Activated T-helper 2 cell treated with anti-CD3 and anti-CD28 coated beads, Interferon-gamma antibody, Interleukin-2, Interleukin-4, amounts not matched to agents 10 μg/mL and 5 μg/mL and 100 μg/mL, durations not matched to agents 14 hours and 24 hours and 36 hours (primary cell): ENCODE measurements at places on chromosomes 5 and 9. TPM values are rescaled to one million over a fixed set of nuclear protein-coding genes. Genes with fewer than 3 reads are reported as not detected.

Gene FLT4
- total RNA-seq, result 1.1 and 1.7 TPM in 2 replicates

Gene PRDM9
- total RNA-seq, result not detected in 2 replicates

Gene APBA1
- 0.98 and 0.99 TPM in 2 replicates for total RNA-seq

Gene NADK2
- 17.8 and 19.4 TPM in 2 replicates for total RNA-seq

Gene SEMA5A
- 0.27 and 0.62 TPM in 2 replicates for total RNA-seq

DNA sequence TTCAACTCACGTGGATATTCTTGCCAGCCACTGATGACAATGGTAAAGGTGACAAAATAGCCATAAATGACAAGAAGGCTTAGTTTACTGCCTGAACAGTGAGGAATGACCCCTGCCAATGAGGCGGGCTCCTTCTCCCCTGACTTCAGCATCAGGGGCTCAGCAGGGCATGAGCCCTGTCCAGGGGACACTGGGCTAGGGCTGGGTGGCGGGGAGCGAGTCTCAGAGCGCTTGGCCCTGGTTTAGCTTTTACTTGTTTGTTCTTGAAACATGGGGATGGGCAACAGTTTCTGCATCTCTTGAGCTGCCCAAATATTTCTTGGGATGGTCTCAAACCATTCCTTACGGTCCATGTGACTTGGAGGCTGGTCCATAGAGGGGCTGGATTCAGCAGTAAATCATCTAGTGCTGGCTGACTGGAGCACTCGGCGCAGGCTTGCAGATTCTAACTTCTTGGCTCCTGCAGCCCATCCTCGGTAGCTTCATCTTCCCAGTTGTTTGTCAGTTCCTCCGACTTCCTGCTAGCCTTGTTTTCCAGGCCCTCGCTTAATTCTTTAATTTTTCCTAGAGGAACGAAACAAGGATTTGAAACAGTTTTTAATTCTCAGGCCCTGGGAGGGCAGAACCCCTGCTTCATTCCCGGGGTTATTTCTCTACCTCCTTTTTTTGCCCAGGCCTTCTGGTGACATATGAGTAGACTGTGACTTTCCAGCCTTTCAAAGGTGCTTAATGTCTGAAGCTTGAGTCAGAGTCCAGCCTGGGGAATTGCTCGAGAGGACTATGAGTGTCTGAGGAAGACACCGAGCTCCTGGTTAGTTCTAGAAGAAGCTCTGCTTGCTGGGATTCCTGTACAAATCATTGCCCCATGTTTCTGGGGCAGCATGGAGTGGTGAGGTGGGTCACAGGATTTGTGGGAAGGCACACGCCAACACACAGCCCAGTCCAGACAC, 4.5 kb upstream of the HMCN2 start:
- no peaks in the 10 kb centered on the region for H3K4me1 ChIP-seq
- DNase-seq, result no peak
- no peaks in the 10 kb centered on the region for H3K36me3 ChIP-seq
- H3K27me3 ChIP-seq, result peaks cover 46% of the 10 kb centered on the region
- no peak overlapping the region for H3K4me3 ChIP-seq
- no peak overlapping the region for H3K27ac ChIP-seq

Gene NFIB
- 0.02 TPM in 1 of 2 replicates, not detected in the other for total RNA-seq

- no peaks in the 10 kb centered on the region for H3K36me3 ChIP-seq
- H3K27ac ChIP-seq, result no peak overlapping the region
- peaks cover 1% of the 10 kb centered on the region for H3K27me3 ChIP-seq
- H3K4me1 ChIP-seq, result no peaks in the 10 kb centered on the region
These were observed 20.0 kb upstream of the MYOT start for GRCh38 chr5:137847687-137848086.

DNA sequence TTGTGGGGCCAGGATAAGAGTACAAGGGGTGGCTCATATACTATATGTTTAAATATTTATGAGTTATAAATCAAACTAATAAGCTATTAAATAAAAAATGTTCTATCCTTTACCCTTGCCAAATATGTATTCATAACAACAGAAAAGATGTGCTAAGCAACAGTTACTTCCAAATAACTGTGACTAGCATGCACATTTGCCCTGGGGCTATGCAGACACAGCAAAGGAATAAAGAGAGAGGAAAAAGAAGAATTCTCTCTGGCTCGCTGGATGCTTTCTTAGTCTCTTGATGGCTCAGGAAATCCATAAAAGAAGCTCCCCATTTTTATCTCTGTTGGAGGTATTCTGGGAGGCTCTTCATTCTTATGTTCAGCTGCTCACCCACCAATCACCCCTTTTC, 182.4 kb upstream of the ATP10B start:
- no peaks in the 10 kb centered on the region for H3K27me3 ChIP-seq
- H3K36me3 ChIP-seq, result no peaks in the 10 kb centered on the region
- H3K4me3 ChIP-seq, result no peak overlapping the region
- H3K27ac ChIP-seq, result no peak overlapping the region

Gene PCDHGA2
- 0.09 and 0.11 TPM in 2 replicates for total RNA-seq

DNA sequence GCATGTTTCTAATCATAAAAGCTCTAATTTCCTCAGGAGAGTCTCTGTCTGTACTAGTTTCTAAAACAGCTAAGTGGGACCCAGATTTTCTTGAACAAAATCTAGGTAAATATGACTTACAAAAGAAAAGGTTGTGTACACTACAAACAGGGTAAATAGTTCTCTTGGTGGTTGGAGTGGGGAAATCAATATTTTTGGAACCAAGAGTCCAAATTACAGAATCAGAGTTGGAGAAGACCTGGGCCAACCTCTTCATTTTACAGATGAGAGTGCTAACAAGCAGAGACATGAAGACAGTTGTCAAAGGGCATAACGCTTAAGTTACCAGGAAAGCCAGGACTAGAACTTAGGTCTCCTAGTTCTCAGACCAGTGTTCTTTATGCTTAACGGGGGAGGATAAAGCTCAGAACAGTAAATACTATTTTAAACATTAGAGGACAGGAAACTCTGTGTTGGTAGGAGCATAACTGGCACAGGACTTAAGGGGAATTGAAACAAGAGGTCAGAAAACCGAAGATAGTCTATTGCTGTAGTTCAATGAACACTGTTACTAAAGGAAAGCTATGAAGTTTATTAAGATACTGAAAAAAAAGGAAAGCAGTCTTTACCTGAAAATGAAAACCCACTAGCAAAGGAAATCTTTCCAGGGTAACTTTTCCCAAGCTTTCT, 9.3 kb upstream of the GOLGA1 start:
- no peaks in the 10 kb centered on the region for H3K4me1 ChIP-seq
- no peak overlapping the region for H3K27ac ChIP-seq

- H3K36me3 ChIP-seq, result no peaks in the 10 kb centered on the region
- no peaks in the 10 kb centered on the region for H3K27me3 ChIP-seq
These were observed 110.1 kb downstream of the MARCHF3 start for GRCh38 chr5:126920291-126920690.

Gene ARID3C
- total RNA-seq, result 0.14 and 0.21 TPM in 2 replicates

DNA sequence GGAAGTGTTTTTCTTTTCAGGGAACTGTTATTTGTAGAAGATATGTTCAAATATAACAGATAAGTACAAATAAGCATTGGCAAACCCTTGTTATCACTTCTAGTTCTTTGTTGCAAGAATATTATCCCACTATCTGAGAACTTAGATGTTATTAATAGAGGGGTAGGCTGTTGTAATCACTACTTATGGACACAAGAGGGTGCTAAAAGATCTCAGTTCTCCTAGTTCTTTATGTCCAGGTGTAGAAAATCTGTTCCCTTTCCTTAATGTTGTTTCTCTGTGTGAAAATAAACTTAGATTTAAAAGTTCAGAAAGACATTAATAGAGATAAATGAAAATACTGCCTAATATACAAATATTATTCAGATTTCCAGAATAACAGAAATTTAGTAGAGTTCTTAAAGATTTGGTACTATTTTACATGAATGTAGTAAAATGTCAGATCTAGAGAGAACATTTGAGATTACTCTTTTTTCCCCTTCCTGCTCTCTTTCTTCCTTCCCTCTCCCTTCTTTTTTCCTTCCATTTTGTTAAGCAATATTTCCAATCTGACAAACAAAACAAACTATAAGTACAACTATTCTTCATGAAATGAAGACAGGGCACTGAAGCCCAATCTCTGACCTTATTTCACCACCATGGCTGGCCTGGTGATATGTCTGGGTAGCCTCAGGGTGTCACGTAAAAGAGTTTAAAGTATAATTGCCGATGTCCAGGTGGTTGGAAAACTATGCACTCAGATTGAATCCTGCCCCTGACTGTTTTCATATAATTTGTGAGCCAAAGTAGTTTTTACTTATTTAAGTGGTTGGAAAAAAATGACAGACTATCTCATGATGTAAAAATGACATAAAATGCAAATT, 43.6 kb upstream of the C5orf46 start:
- H3K36me3 ChIP-seq, result no peaks in the 10 kb centered on the region
- no peak for DNase-seq
- no peaks in the 10 kb centered on the region for H3K27me3 ChIP-seq
- no peaks in the 10 kb centered on the region for H3K4me1 ChIP-seq
- H3K27ac ChIP-seq, result no peak overlapping the region

DNA sequence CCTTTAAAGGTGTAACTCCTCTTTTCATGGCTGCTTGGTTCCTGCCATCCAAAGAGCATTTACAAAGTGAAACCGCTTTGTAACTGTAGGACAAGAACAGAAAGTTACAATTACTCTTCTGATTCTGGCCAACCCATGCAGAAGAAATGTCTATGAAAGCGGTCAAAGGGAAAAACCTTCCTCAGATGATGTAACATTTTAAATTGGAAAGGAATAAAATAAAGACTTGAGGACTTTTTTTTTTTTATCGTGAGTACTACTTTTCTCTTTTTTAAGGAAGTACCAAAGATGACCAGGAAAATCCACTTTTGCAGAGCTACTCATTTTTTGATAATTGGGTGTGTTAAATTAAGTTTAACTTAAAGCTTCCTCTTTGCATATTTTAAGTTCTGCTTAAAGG, 13.0 kb upstream of the C9orf72 start:
- H3K4me3 ChIP-seq, result no peak overlapping the region
- H3K27me3 ChIP-seq, result peaks cover 21% of the 10 kb centered on the region
- H3K36me3 ChIP-seq, result no peaks in the 10 kb centered on the region
- no peaks in the 10 kb centered on the region for H3K4me1 ChIP-seq
- DNase-seq, result no peak

DNA sequence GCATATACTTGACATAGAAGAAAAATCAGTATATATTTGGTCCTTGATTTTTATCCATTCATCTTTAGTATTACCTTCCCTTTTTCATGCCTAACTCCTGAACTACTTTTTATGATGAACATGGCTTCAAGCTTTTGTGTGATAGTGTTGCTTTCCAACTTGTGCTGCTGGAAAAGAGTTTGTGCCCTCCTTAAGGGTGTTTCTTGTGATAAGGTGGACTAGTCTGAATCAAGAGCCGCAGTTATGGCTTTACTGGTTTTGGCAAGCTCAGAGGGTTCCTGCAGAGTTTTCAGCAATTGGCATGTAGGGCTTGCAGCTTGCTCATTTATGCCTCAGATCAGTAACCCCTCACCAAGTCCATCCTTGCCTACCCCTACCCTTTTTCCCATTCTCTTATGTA, 20.5 kb downstream of the POLR3G start:
- no peak overlapping the region for H3K4me3 ChIP-seq
- H3K27ac ChIP-seq, result no peak overlapping the region
- H3K4me1 ChIP-seq, result peaks cover 2% of the 10 kb centered on the region
- H3K27me3 ChIP-seq, result no peaks in the 10 kb centered on the region
- DNase-seq, result no peak

- no peak for DNase-seq
- no peak overlapping the region for H3K4me3 ChIP-seq
- H3K36me3 ChIP-seq, result peaks cover 3% of the 10 kb centered on the region
- peaks cover 3% of the 10 kb centered on the region for H3K4me1 ChIP-seq
These were observed 253.8 kb upstream of the POU5F2 start for GRCh38 chr5:93995126-93995621.

- no peak for DNase-seq
- H3K27ac ChIP-seq, result no peak overlapping the region
- H3K36me3 ChIP-seq, result peaks cover 7% of the 10 kb centered on the region
- H3K4me1 ChIP-seq, result peaks cover 13% of the 10 kb centered on the region
These were observed 16.4 kb upstream of the ZBTB34 start for GRCh38 chr9:126844085-126844484.

Gene FBLL1
- not detected in 2 replicates for total RNA-seq

Gene SOHLH1
- total RNA-seq, result not detected in 2 replicates

Gene PCDHGA8
- 0.07 and 0.23 TPM in 2 replicates for total RNA-seq

Gene BTNL3
- total RNA-seq, result not detected in 2 replicates

DNA sequence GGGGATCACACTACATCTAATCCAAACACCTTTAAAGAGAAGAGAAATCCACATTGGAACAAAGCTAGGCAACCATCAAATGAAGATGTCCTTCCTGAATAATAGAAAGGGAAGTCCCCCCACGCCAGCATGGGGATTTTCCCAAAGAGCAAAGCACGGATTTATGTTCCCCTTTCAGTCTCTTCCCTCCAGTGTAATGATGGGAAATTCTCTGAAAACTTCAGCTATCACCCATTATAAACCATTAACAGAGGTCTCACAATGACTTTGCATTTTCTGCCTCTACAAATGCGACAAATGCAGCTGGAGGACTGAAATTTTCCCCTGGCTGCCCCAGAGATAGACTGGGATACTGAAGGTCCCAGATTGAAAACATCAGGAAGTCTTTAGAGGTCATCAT, 368.7 kb downstream of the EFNA5 start:
- DNase-seq, result no peak
- no peaks in the 10 kb centered on the region for H3K36me3 ChIP-seq
- H3K27me3 ChIP-seq, result peaks cover 34% of the 10 kb centered on the region
- no peaks in the 10 kb centered on the region for H3K4me1 ChIP-seq

- H3K27ac ChIP-seq, result no peak overlapping the region
- H3K4me1 ChIP-seq, result peaks cover 44% of the 10 kb centered on the region
- peaks cover 2% of the 10 kb centered on the region for H3K27me3 ChIP-seq
- DNase-seq, result no peak
These were observed 105.6 kb upstream of the PCA3 start for GRCh38 chr9:76658510-76659231.
